Effector memory CD4-positive, alpha-beta T cell (primary cell): ENCODE measurements at places on chromosomes 4 and X.

DNA sequence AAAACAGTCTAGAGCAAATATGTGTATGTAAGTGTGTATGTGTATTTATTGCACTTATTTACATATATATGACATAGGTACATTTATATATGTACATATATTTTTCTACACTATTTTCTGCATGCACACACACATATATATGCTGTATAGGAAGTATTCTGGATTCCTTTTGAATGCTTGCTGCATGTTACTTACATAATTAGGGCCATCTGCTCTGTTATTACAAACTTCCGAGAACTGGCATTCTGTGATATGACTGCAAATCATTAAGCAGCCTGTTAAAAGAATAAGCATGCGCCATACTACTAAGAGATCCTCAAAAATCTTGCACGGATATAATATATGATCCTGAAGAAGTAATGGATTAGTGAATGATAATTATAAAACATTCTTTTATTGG is 1157.6 kb upstream of the TENM3 start:
- no peaks in the 10 kb centered on the region for H3K4me1 ChIP-seq
- no peak overlapping the region for H3K4me3 ChIP-seq
- DNase-seq = no peak
- H3K27me3 ChIP-seq = no peaks in the 10 kb centered on the region

GRCh38 chr4:148065075-148065474 is 333.2 kb downstream of the ARHGAP10 start:
- H3K4me1 ChIP-seq = peaks cover 5% of the 10 kb centered on the region
- no peak overlapping the region for H3K4me3 ChIP-seq
- no peaks in the 10 kb centered on the region for H3K36me3 ChIP-seq
- no peak overlapping the region for H3K27ac ChIP-seq

DNA sequence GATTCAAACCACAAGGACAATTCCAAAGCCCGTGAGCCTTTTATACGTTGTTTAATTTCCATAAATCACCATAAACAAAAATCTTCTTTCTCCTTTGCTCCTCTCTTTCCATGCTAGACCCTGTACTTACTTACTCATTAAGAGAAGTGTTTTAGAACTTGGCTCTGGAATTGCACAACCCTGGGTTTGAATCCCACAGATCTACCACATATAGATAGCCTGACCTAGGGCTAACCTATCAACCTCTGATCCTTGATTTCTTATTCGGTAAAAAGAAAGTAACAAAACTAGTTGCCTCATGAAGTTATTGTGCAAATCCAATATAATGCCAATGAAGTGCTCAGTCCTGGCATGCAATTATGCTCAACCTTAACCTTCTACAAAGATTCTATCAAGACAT is 68.8 kb downstream of the ZAR1 start:
- no peaks in the 10 kb centered on the region for H3K4me1 ChIP-seq
- peaks cover 77% of the 10 kb centered on the region for H3K36me3 ChIP-seq
- no peak for DNase-seq
- no peak overlapping the region for H3K4me3 ChIP-seq
- no peaks in the 10 kb centered on the region for H3K27me3 ChIP-seq
- no peak overlapping the region for H3K27ac ChIP-seq

GRCh38 chr4:132587626-132588025 is 561.5 kb upstream of the PCDH10 start:
- H3K27me3 ChIP-seq = no peaks in the 10 kb centered on the region
- H3K4me3 ChIP-seq = no peak overlapping the region
- no peak overlapping the region for H3K27ac ChIP-seq
- H3K4me1 ChIP-seq = no peaks in the 10 kb centered on the region
- H3K36me3 ChIP-seq = no peaks in the 10 kb centered on the region

GRCh38 chr4:13852411-13852810 is 224.9 kb upstream of the BOD1L1 start:
- H3K27me3 ChIP-seq = no peaks in the 10 kb centered on the region
- H3K4me1 ChIP-seq = no peaks in the 10 kb centered on the region
- no peaks in the 10 kb centered on the region for H3K36me3 ChIP-seq
- no peak for DNase-seq

DNA sequence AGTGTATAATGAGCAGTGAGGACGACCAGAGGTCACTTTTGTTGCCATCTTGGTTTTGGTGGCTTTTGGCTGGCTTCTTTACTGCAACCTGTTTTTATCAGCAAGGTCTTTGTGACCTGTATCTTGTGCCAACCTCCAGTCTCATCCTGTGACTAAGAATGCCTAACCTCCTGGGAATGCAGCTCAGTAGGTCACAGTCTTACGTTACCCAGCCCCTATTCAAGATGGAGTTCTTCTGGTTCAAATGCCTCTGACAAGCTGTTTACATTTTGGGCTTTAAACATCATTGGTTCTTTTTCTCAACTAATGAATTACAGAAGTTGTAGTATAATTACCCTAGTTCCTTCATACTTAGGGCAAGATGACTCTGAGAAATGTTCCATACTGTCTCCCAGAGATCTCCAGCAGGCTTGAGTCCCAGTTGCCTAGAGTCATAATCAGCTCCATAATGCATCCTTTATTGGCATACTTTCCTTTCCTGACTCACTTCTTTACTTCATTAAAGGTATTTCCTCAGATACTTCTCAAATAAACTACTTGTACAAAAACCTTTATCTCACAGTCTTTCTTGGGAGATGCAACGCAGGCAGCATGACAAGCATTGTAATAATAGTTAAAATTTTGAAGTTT is 136.5 kb downstream of the KDM6A start:
- peaks cover 3% of the 10 kb centered on the region for H3K36me3 ChIP-seq
- H3K27me3 ChIP-seq = no peaks in the 10 kb centered on the region
- DNase-seq = no peak

DNA sequence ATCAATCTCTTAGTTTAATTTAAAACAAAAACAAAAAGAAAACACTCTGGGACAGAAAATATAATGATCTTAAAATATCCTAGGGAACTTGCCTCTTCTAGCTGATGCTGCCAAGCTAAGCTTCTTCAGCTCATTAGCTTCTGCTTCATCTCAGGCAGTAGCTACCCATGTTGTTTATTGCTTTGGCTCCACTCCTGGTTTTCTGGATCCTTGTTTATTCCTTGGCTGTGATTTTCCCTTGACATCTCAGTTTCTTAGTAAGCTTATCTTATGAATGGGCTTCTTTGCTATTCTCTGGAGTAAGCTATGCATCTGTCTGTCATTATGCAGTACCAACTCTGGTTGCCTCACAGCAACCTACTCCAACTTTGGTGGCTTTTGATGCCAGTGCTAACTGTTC is 5.1 kb upstream of the MTHFD2L start:
- DNase-seq = no peak
- H3K4me3 ChIP-seq = no peak overlapping the region
- H3K4me1 ChIP-seq = no peaks in the 10 kb centered on the region
- no peaks in the 10 kb centered on the region for H3K36me3 ChIP-seq
- H3K27ac ChIP-seq = no peak overlapping the region

GRCh38 chrX:45807572-45808425 is 607.1 kb upstream of the DIPK2B start:
- no peaks in the 10 kb centered on the region for H3K36me3 ChIP-seq
- peak overlapping the region; percentile 38 for H3K4me3 ChIP-seq
- H3K27me3 ChIP-seq = no peaks in the 10 kb centered on the region
- peaks cover 14% of the 10 kb centered on the region for H3K4me1 ChIP-seq

GRCh38 chr4:40948014-40948413 is 198.3 kb downstream of the NSUN7 start:
- no peak overlapping the region for H3K27ac ChIP-seq
- no peak for DNase-seq
- H3K4me3 ChIP-seq = no peak overlapping the region
- no peaks in the 10 kb centered on the region for H3K27me3 ChIP-seq
- H3K36me3 ChIP-seq = no peaks in the 10 kb centered on the region
- H3K4me1 ChIP-seq = no peaks in the 10 kb centered on the region

- no peak overlapping the region for H3K27ac ChIP-seq
- H3K27me3 ChIP-seq = no peaks in the 10 kb centered on the region
- no peak overlapping the region for H3K4me3 ChIP-seq
- no peak for DNase-seq
- H3K36me3 ChIP-seq = no peaks in the 10 kb centered on the region
Measured at GRCh38 chr4:71768123-71768522, 15.8 kb downstream of the GC start.
